Muscle of arm (tissue), 14 donors: ENCODE measurements at places on chromosomes 2 and 18. TPM values are rescaled to one million over a fixed set of nuclear protein-coding genes. Genes with fewer than 3 reads are reported as not detected.

Gene CFC1
- not detected for polyA plus RNA-seq

Gene MOCOS
- polyA plus RNA-seq = 0.24 TPM

Gene NTSR2
- not detected for polyA plus RNA-seq

Gene KIAA2012
- 0.20 TPM for polyA plus RNA-seq

Gene REG3A
- polyA plus RNA-seq = not detected

GRCh38 chr2:1756456-1756855 is 12.1 kb upstream of the PXDN start:
- no peak for DNase-seq

DNA sequence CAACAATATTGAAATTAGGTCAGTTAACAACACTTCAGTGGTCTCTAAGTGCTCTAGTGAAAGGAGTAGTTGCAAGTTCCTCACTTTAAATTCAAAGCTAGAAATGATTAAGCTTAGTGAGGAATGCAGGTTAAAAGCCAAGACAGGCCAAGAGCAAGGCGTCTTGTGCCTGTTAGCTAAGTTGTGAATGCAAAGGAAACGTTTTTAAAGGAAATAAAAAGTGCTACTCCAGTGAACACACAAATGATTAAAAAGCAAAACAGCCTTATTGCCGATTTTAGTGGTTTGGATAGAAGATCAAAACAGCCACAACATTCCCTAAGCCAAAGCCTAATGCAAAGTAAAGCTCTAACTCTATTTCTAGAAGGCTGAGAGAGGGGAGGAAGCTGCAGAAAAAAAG is 44.7 kb downstream of the ANTXR1 start:
- no peak for DNase-seq

DNA sequence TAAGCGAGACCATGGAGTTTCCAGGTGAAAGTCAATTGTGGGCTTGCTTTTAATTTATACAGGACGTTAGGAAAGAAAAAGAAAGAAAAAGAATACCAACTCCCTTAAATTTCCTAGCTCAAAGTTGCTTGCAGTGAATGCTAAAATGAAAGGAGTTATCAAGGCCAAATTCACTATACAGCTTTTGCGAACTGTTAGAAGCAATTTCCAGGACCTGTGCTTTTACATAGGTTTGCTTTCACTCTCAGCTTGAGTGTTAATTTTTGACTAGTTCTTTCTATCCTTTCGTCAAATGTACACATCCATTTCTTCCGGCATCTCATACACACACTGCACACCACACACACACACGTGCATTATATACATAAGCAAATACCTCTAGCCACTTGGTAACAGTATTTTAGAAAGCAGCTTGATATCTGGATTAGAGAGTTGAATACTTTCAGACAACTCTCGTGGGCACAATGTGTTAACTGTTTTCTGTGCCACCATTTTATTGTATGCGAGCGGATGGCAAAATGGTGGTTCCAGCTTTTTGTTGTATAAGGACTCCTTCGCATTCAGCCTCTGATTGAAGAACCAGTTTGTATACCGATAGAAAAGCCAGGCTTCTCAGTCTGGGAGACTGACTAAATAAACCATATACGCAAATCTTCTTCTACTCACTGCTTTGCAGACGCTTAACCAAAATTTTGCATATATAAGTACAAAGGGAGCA is 381.8 kb downstream of the MTX2 start:
- no peak for DNase-seq

GRCh38 chr18:48019557-48020325 is 89.3 kb upstream of the SMAD2 start:
- DNase-seq = no peak

DNA sequence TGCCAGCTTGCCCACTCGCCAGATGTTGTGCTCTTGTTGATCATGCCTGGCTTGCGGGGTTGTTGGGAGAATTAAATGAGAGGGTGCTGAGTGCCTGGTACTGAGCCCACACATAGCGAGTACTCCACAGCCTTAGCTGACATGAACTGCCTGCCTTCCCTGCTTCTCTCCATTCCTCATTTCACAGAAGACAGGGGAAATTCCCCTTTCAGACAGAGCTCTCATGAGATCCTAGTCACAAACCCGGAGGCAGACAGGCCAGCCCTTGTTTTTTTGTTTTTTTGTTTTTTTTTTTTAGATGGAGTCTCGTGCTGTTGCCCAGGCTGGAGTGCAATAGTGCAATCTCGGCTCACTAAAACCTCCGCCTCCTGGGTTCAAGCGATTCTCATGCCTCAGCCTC is 17.1 kb upstream of the DNMT3A start:
- no peak for DNase-seq

- DNase-seq = no peak
These were observed 71.1 kb upstream of the HPCAL1 start for GRCh38 chr2:10231551-10232085.

GRCh38 chr2:807300-807699 is 130.1 kb upstream of the TMEM18 start:
- no peak for DNase-seq

DNA sequence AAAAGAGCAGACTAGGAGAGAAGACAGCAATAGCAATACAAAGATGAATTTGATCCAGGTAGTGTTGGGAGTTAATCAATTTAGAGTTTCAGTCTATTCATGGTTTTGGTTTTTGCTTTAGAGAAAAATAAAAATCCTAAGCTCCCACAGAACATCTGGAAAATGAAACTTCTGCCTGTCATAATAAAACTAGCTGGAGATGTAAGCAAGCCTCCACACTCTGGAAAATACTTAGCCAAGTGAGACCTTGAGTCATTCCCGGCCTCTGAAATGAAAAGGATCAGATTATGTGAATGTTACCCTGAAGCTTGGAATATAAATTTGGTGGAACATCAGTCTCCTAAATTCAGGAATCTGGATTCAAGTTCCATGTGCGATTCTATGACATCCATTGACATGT is 485.6 kb upstream of the SPRED2 start:
- DNase-seq = peak; percentile 37

DNA sequence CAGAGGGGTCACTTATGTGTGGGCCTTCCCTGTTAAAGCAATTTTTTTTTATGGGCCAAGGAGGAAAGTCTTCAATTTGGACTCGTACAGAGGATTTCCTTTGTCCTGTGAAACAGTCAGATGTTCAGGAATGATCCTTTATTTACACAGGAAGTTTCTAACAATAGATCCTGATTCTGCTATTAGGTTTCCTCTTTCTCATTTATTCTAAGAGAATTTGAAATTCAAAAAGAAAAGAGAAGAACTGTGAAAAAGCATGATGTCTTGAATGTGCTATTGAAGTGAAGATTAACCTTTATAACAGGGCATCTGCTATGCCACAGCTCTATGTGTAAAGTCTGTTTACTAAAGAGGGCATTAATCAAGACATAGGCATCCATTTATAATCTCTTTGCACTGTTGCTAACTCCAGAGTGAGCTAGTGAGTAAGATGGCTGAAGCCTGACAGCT is 105.3 kb upstream of the FAM98A start:
- no peak for DNase-seq

DNA sequence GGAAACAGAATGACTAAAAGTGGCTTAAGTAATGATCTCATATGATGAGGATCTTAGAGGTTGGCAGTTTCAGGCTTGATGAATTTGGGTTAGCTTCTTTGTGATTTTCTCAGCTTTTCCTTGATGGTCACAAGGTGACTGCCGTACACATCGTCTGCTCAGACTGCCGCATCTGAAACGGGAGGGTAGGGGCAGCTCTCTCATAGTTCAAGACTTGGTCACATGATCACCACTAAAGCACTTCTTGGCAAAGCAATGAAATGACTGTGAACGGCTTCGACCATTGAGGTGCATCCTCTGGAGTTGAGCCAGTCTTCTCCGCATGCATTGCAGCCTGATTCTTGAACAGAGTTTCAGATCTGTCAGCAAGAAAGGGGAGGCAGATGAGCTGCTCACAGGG is 43.8 kb downstream of the LPIN1 start:
- no peak for DNase-seq

DNA sequence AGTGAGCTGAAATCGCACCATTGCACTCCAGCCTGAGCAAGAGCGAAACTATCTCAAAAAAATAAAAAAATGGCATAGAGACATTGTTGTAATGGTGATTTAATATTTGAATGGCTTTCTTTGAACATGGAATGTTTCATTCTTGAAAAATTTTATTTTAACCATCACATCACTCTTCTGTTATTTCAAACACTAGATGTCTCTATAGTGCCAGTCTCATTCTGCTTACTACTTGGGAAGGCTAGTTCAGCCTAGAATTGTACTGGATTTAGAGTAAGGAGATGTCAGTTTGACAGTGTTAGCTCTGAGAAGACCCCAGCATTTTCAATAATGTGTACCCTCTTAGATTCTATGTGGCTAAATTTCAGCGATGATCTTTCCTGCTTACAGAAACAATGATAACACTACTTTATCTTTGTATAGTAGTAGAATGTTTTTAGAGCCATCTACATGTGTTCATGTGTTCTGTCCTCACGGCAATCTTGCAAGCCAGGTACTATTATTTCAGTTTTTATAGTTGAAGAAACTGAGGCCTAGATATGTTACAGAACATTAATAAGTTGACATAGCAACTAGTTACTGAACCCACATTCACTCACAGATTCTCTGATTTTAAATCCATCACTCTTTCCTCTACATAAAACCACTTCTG is 142.9 kb upstream of the ZSWIM2 start:
- no peak for DNase-seq

- no peak for DNase-seq
These were observed 61.6 kb upstream of the DYNAP start for GRCh38 chr18:54529444-54529843.

DNA sequence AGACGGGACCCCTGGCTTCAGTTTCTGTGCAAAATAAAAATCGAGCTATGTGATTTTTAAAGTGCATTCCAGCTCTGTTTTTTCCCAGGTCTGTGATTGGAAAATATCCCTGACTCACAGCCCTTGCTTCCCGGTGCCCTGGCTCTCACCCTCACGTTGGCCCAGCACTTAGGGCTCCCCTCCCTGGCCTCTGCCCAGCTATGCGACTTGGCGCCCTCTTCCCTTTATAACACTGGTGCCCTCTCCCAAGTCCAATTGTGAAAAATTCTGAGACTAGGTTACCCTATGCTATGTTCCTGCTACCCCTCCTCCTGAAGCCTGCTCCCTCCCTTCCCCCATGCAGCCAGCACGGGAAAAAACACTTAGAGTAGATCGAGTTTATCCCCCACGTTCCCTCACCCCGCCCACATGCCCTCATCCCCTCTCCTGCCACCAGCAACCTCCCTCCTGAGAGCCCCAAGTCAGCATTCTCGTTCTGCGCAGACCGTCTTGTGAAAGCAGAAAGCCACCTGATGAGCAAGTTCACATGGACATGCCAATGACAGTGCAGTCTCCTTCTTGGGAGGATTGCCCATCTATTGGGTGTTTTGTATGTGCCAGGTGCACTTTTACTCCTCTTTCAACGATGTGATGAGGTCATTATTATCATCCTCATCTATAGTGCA is 228.8 kb downstream of the VAPA start:
- no peak for DNase-seq
